ENCODE measurements at places on chromosomes 3 and 15.
A peak's percentile ranks its signal among the peaks of the same experiment; 100 is the strongest.

- peak; percentile 71 for DNase-seq
These were observed 157.9 kb downstream of the CHL1 start for GRCh38 chr3:354432-354831.

GRCh38 chr15:75452364-75452864 lies 924 bp upstream of the SIN3A start:
- DNase-seq = peak; percentile 93

- DNase-seq = no peak
These were observed 76.9 kb downstream of the PLCH1 start for GRCh38 chr3:155667988-155668387.

DNA sequence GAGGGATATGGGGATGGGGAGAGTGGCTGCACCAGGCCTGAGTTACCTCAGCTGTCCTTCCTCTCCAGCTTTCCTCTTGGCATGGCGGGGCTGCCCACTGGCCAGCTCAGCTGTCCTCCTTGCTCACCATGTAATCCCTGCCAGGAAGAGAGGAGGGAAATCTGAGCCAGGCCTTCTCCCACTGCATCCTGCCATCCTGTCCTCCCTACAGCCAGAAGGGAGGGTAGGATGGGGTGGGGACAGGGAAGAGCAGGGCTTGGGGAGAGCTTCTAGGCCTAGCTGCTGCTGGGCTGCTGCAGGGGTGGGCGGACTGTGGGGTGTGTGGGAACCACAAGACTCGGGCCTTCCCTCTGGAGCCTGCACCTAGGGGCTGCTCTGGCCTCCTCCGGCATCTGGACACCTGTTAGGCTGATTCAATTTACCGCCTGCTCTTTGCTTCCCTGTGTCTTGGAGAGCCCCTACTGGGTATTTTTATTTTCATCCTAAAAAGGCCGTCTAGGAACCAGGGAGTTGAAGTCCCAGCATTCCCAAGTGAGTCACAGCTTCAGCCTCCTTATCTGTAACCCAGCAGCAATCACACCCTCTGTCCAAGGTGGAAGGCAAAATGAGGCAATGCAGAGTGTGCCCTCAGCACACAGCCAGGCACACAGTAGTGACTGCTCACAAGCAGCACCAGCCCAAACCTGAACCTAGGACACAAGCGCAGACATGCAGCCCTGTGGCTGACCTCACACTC lies 13.1 kb upstream of the KY start:
- DNase-seq = peak; percentile 93

DNA sequence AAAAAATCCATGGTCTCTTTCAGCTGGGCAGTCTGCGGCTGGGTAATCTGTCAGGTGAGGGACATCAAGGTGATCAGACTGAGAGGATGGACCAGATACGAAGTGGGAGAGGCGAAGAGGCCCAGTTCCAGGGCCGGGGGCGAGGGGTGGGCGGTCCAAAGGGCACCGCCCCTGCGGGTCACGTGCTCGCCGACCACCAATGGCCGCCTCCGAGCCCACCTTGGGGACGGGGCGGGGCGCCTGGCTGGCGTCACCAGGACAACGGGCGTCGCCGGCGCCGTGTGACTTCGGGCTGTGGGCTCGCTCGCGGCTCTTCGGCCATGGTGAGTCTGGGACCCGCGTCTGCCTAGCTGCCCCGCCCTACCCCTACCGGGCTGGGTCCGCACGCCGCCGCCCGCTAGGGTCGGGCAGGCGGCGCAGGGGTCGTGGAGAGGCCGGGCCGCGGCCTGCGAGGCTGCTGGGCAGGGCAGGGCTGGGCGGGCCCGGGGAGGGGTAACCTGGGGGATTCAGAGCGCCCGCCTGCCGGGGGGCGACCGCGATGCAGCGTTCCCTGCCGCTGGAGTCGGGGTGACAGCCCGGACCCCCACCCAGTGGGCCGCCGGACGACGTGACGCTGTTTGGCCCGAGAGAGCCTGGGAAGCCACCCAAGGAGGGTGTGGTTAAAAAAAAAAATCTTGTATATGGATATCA lies at the start of gene FBXL2:
TSS of gene FBXL2 (plus strand) at position 250 of the 690 bp plus-strand sequence. CDS start at position 321, 71 bp downstream.
- DNase-seq = peak; percentile 89

- DNase-seq = no peak
These were observed 206.5 kb upstream of the CDIN1 start for GRCh38 chr15:36372968-36373367.

- DNase-seq = no peak
These were observed 11.9 kb downstream of the CXCR6 start for GRCh38 chr3:45955017-45955647.

DNA sequence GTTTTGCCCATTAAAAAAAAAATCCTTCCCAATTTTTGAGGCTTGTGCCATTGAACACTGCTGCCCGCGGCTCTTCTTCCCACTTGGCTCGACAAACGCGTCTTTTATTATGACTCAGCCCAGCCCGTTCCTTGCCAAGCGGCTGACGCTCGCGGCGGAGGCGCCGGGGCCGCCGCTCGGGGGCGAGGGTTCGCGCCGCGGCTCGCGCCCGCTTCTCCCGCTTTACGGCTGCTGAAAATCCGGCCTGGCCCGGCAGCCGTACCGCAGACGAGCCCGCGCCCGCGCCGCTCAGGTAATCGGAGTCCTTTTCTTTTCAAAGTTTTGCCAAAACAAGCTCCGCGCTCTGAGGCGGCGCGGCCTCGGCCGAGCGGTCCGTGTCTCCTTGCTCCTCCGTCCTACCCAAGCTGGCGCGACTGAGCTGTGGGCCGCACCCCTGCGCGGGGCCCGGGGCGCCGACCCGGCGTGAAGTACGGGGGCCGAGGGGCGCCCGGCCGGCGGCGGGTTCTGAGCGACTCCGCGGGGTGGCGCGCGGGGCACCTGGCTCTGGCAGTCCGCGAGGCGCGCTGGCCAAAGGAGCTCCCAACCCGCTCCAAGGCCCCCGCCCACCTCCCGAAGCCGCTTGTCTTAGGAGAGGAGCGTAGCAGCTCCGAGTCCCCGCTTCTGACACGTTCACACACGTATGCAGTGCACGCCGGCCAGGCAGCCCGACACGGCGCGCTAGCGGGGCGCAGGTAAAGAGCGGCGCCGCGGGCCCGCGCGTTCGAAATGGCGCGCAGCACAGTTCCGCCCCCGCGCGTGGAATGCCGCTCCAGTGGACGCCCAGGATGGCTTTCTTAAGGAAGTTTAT lies 418.2 kb upstream of the NAALADL2 start:
- peak; percentile 96 for DNase-seq

All from tongue (tissue), 3 donors.